ENCODE measurements at places on chromosomes 11 and 22.
A peak's percentile ranks its signal among the peaks of the same experiment; 100 is the strongest.

DNA sequence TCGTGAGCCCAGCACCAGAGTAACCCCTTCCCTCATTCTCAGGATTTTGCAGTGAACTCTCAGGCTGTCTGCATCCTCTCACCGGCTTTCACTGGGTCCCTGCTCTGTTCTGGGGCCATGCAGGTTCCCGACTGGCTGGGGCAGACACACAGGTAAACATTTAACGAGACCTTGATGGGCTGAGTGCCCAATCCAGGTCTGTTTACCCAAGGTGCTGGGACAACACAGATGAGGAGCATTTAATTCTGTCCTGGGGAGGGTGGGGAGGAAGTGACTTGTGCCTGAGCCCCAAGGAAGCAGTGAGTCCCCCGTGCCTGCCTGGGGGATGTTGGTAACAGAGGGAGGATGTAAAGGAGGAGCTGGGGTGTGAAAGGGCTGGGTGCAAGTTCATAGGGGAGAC, 4.4 kb downstream of the BIK start:
- DNase-seq = no peak

DNA sequence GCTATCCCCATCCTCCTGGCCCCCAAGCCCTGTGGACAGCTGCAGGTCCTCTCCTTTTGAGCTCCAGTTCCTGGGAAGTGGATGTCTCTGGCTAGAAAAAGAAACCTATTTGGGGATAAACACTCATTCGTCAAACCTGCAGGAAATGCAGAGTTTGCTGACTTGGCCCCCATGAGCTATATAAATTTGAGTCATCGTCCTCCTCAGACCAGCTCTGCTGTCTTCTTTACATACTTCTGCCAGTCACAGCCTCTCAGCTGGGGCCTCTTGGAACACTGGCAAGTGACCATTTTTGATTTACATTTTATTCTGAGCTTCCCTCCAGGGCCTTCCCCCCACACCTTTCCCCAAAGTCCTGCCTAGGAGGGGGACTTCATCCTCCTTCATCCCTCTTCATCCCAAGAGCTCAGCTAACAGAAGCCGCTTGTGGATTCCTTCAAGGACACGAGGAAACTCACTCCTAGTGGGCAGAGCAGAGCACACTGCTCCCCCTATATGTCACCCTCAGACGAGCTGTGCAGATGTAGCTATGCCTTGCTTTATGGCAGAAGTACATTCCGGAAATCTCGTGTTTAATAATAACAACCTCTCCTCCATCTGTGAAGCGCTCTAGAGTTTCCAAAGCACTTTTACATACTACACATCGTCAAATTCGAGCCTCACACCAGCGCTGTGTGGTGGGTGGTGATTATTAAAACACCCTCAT, 131.8 kb downstream of the FEZ1 start:
- DNase-seq = peak; percentile 48

DNA sequence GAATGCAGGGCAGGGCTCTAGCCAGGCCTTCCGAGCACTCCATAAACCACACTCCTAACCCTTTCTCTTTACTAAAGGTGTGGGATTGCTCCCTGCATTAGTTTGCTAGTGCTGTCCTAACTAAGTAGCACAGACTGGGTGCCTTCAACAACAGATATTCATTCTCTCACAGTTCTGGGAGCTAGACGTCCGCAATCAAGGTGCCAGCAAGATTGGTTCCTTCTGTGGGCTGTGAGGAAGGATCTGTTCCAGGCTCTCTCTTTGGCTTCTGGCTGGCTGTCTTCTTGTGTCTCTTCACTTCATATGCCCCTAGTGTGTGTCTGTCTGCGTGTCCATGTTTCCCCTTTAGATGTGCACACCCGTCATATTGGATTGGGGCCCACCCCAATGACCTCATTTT, 59.8 kb downstream of the GALNT18 start:
- no peak for DNase-seq

DNA sequence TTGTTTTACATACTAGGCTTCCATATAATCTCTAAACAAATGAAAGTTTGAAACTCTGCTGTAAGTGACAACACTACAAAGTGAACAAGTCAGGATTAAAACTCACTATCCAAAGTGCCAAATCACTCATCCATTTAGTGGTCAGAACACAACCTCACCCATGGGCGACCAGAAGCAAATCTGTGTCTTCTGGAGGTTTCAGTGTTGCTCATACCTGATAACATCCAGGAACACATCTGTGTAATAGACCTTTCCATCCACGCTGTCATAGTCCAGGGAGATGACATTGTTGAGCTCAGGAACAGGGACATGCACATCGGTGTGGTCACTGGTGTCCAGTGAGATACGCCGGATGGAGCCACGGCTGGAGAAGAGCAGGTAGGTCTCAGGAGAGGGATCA, 28.5 kb upstream of the CKAP5 start:
- DNase-seq = no peak

DNA sequence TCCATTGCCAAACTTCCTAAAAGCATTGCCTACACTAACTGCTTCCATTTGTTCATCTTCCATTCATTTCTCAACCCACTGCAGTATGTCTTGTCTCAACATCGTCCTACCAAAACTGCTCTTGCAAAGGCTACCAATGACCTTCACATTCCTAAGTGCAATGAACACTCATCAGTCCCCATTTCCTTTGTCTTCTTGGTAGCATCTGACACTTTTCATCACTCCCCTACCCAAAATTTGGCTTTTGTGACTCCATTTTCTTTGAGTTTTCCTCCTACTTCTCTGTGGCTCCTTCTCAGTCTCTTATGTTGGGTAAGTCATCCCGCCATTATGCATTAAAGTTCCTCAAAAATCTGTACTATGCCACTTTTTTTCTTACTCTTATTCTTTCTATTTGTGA, 135.4 kb downstream of the CCDC81 start:
- DNase-seq = no peak

- DNase-seq = no peak
Measured at GRCh38 chr22:38401336-38402084, 53.5 kb downstream of the KCNJ4 start.

DNA sequence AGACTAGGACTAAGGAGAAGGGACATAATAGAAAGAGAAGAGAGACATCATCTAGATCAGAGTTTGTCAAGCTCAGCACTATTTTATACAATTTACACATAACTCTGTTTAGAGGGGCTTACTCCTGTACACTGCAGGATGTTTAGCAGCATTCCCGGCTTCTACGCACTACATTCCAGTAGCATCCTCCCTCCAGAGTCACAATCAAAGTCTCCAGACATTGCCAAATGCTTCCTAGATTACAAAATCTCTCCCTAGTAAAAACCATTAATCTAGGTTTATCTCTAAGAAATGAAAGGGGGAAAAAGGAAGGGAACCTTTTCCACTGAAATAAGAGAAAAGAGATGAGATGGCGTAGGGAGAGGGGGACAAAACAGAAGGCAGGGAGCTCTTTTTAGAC, 4.0 kb downstream of the USP28 start:
- no peak for DNase-seq

DNA sequence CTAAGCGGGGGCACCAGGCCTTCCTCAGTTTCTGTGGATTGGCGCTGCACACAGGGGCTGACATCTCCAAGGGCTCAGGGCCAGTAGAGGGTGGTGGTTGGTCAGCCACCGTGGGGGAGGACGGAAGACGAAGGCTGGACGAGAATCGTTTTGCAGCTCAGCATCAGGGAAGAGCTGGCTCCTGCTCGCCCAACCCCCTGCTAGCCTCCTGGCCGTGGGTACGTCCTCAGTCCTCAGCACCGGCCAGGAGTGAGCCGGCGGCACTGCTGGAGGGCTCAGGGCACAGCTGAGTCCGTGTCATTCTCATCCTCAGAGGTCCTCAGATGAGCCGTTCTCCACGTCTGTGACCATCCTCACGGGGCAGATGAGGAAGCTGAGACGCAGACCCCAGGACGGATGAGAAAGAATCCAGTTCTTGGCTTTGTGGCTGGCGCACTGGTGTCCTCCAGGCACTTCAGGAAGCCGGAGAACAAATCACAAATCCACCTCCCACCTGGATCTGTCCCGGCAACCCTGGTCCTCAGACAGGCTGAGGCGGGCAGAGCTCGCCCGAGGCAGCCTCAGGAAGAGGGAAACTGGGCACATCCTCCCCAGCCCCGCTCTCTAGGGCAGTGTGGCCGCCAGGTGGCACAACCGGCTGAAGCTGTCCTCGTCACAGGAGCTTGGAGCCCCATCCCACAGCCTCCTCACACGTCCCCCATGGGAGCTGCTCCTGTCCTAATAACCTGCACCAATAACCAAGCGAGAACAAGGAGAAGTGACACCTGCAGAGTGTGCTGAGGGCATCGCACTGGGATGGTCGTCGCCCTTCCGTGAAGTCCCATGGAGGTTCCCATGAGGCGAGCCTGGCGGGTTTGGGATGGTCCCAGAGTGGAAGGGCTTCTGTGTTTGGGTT, 393.7 kb downstream of the BRD1 start:
- no peak for DNase-seq

- DNase-seq = no peak
Measured at GRCh38 chr11:129278586-129279319, 86.6 kb upstream of the ARHGAP32 start.

GRCh38 chr22:24761888-24762675, 12.4 kb downstream of the PIWIL3 start:
- peak; percentile 44 for DNase-seq

DNA sequence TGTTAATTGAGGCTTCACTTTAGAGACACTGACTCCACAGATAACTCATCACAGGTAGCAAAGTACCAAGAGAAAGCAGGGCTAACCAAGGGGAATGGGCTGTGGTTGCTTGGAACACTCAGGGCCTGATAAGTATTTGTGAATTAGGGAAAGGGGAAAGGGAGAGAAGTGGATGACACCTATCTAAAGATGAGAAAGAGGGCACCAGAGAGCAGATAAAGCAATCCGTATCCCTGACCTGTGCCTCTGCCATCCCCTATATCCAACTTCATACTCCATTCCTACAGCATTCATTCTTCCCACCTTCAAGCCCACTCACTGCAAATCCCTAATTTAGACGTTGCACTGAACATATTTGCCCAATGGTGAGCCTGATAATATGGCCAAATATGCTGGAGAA, 43.0 kb upstream of the API5 start:
- DNase-seq = no peak

DNA sequence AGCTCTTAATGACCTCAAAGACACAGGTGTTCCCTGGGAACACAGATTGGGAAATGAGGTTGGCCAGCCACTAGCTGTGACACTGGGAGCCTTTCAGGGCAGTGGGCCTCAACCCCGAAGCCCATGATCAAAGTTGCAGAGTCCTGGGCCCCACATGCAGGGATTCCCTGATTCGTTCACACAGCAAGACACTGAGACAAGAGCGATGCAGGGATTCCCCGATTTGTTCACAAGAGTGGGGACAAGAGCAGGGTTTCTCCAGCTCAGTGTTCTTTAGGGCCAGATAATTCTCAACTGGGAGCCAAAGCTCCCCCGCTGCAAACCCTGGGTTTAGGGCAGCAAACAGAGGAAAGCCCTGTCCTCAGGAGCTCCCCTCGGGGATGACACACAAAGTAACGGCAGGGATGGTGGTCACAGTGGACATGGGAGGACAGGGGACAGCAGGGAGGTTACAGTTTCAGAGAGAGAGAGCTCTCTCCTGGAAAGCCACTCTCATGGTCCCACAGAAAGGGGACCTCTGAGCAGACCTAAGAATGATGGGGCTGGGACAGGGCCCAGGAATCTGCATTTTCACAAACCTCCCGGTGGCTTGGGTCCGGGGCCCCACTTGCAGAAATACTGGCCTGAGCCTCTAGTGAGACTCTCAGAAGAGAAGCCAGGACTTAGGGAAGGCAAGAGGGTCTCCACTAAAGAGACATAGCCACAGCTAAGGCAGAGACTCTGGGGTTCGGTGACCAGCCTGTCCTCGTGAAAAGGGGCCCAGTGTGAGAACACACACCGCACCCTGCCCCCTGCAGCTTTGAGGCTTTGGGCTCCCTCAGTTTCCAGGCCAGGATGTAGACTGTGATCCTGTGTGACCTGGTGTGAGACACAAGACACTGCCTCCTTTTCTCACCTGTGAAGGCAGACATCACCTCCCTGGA, 7.4 kb upstream of the GNAZ start:
- no peak for DNase-seq

- DNase-seq = peak; percentile 70
Measured at GRCh38 chr11:95991545-95991944, 67.6 kb upstream of the MTMR2 start.

- no peak for DNase-seq
Measured at GRCh38 chr22:35756722-35757121, 39.0 kb downstream of the APOL5 start.

DNA sequence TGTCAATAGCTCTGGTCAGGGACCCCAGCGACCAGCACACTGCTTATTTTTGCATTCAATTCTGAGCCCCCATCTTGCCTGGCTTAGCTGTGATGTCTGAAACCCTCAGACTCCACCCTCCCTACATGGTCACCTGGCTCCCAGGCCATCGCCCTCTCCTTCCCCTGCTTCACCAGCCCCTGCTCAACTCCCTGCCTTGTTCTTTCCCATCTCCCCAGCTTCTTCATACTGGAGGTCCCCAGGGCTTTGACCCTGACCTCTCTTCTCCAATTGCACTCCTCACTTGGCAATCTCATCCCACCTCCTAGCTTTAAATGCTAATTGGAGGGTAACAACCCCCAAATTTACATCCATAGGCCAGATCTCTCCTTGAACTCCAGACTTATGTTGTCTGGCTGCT, 84.3 kb upstream of the GNAZ start:
- no peak for DNase-seq

DNA sequence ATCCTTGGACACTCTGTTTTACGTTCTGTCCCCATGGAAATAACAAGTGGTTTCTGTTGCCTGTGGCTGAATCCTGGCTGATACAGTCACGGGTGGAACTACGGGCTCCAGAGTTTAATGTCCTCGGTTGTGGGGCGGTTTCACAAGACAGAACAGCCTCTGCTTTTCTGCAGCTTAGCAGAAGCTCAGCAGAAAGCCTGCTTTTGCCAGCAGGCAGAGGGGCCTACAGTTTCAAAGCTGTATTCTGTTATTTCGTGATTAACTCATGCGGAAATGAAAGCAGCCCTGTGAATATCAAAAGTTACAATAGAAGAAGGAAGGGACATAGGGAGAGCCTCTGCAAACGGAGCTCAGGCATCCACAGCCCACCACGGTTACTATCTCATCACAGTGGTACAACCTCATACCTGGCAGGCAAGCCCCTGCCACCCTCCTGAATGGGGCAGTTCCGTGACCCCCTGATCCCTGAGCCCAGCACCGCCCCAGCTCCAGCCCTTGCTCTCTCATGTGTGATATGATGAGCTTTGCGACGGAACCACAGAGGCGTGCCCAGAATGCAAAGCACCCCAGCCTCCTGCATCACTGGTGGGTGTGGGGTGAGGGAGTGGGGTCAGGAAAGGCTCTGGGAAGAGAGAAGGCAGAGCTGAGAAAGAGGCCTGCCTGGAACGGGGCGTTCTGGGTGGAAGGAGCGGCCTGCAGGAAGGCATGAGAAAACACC, 360.6 kb downstream of the BRD1 start:
- DNase-seq = no peak

GRCh38 chr11:117431436-117431835, 103.8 kb downstream of the CEP164 start:
- DNase-seq = no peak

- DNase-seq = no peak
Measured at GRCh38 chr11:61447601-61448551, 18.0 kb downstream of the SDHAF2 start.
